ENCODE measurements at places on chromosomes 6 and 20. TPM values are rescaled to one million over a fixed set of nuclear protein-coding genes. Genes with fewer than 3 reads are reported as not detected.
A peak's percentile ranks its signal among the peaks of the same experiment; 100 is the strongest.

Gene PAX1
- total RNA-seq, result not detected

- DNase-seq, result no peak
Measured at GRCh38 chr20:5211803-5212714, 85.3 kb downstream of the CDS2 start.

GRCh38 chr6:42175860-42176259 is 2.7 kb downstream of the GUCA1A start:
- DNase-seq, result peak; percentile 33

DNA sequence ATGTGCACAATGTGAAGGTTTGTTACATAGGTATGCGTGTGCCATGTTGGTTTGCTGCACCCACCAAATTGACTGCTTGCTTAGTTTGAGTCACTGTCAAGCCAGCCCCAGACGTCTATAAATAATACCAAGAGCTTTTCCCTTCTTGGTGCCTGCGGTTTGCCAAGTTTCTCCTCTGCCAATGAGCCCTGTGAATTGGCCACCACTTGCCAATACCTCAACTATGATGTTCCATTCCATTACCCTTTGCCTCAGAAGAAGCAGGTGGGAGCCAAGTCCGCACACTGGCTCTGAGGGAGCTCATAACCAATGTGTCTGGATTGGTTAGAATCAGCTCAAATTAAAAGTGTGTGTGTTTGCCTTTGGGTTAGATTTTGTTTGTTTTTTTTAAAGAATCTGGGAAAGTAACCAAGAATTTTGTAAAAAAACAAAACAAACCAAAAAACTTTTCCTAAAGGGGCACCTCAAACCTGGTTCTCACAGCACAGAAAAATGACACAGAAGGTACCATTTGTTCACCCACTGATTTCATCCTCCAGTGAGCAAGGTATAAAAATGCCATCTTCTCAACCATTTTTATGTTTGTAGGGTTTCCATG is 244.7 kb upstream of the PRND start:
- DNase-seq, result no peak

DNA sequence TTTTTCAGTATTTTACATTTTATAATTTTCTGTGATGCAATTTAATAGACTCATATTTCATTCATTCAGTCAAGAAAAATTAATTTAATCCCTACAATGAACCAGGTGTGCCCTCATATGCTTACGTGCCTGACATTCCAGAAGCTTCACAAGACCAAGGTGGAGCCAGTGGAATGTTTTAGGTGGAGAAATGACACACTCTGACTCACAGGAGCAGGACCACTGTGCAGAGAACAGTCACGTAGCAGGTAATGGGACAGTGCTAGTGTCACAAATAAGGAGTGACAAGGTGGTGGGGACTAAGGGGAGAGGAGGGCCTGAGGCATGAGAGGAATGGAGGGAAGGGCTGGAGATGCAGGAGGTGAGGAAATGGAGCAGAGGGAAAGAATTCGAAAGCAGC is 37.0 kb upstream of the HLA-G start:
- DNase-seq, result no peak

DNA sequence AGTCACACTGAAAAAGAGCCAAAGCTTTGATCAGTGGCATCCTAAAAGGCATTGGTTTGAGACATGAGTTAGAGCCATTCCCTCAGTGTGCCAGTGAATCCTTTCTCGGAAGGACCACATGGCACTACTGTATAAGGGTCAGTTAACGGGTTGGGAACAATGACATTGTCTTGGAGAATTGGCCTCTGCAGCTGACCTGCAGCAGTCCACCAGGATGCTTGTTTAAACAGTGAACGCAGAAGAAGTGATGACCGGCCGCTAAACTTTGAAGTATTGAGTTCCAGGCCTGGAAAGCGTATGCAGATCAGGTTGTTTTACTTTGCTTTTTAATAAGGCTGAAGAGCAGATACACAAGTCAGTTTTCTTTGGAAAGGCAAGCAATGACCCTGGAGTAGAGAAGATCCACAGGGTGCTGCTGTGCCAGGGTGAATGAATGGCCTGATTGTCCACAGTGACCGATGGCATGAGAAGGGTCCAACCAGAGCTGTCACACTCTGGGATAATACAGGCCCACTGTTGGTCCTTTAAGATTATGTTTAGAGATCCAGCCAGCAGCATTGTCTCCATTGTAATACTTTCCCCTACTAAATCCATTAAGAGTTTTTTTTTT is 57.8 kb downstream of the GMPR start:
- DNase-seq, result no peak

DNA sequence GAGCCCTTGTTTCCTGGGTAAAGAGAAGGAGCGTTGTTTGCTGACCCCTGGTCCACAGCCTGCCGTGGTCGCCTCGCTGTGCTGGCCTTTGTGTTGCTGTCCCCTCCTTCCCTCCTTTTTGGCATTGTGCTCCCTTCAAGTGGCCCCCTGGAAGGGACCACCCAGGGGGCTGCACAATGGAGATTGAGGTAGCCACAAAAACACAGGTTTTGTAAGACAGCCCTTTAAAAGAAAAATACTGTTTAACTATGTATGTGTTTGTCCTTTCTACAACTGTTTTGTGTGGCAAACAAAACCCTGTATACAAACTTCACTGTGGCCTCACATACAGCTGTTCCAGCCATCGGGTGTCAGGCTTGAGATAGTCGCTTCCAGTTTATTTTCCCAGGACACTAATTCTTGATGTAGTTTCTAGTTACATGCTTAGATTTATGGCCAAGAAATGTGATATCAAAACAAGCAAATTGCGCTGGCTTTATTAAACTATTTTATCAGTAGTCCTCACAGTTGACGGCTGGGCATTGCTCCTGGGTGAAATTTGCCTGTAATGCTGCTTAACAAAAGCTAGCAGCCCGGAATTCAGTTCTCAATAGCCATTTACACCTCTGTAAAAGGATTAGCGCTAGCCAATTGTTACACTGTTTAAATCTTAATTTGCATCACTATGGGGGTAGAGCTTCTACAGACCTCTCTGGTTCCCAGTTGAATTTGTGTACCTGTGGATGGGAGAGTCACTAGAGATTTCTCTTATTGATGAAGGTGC is 64.1 kb downstream of the KIZ start:
- peak; percentile 95 for DNase-seq

All from neural progenitor cell (in vitro differentiated cells).